ENCODE measurements at places on chromosomes 6 and 20. TPM values are rescaled to one million over a fixed set of nuclear protein-coding genes. Genes with fewer than 3 reads are reported as not detected.

Gene TBXT
- not detected for polyA plus RNA-seq

Gene SAMHD1
- 87.6 TPM for polyA plus RNA-seq

Gene PMEPA1
- polyA plus RNA-seq: 10.7 TPM

Gene PRND
- 0.22 TPM for polyA plus RNA-seq

Gene UBE2V1
- polyA plus RNA-seq: 73.3 TPM

Gene PROKR2
- not detected for polyA plus RNA-seq

Gene PRPH2
- polyA plus RNA-seq: 0.31 TPM

Gene SLC26A8
- 1.1 TPM for polyA plus RNA-seq

Gene PLA2G7
- 23.4 TPM for polyA plus RNA-seq

Gene PRDM13
- polyA plus RNA-seq: not detected

Gene PAK5
- 0.04 TPM for polyA plus RNA-seq

Gene FRMD1
- polyA plus RNA-seq: 0.14 TPM

Gene WFDC2
- polyA plus RNA-seq: 1,020 TPM

Gene FAM83C
- not detected for polyA plus RNA-seq

Gene KHDC1L
- polyA plus RNA-seq: not detected

Gene MCHR2
- polyA plus RNA-seq: not detected

Gene REPS1
- 13.5 TPM for polyA plus RNA-seq

Gene GRM4
- polyA plus RNA-seq: 0.06 TPM

Gene SYNE1
- 26.4 TPM for polyA plus RNA-seq

Gene MMP24
- polyA plus RNA-seq: 9.3 TPM

Gene C20orf144
- polyA plus RNA-seq: 0.08 TPM

Gene KIF25
- polyA plus RNA-seq: 0.24 TPM

Gene UBE3D
- polyA plus RNA-seq: 5.8 TPM

Gene ANKRD60
- polyA plus RNA-seq: not detected

Gene CCDC167
- polyA plus RNA-seq: 54.6 TPM

Gene KCNK16
- polyA plus RNA-seq: not detected

Gene IMPG1
- not detected for polyA plus RNA-seq

Gene C6orf62
- 79.3 TPM for polyA plus RNA-seq

Gene C6orf132
- polyA plus RNA-seq: 26.1 TPM
